ENCODE measurements at places on chromosomes 13 and 19.

GRCh38 chr19:39941615-39942365 lies 7.4 kb upstream of the FCGBP start:
- DNase-seq, result no peak

DNA sequence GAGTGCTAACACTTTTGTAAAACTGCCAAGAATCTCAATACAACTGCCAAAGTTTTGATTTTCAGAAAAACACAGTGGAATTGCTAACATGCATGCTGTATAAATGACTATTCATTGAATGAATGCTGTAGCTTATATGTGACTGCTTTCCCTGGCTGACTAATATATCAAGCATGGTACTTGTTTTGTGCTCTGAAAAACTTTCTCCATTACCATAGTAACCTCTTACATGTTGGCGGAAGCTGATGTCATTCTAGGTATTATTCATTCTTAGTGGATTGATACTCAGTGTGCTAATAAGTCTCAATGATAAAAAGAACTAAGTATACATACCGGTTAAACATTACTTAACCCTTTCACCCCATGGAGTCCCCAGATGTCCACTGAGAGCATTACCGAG lies 166.1 kb upstream of the MYO16 start:
- DNase-seq, result peak; percentile 89

- peak; percentile 64 for DNase-seq
These were observed 146.9 kb upstream of the SOX21 start for GRCh38 chr13:94859278-94859691.

DNA sequence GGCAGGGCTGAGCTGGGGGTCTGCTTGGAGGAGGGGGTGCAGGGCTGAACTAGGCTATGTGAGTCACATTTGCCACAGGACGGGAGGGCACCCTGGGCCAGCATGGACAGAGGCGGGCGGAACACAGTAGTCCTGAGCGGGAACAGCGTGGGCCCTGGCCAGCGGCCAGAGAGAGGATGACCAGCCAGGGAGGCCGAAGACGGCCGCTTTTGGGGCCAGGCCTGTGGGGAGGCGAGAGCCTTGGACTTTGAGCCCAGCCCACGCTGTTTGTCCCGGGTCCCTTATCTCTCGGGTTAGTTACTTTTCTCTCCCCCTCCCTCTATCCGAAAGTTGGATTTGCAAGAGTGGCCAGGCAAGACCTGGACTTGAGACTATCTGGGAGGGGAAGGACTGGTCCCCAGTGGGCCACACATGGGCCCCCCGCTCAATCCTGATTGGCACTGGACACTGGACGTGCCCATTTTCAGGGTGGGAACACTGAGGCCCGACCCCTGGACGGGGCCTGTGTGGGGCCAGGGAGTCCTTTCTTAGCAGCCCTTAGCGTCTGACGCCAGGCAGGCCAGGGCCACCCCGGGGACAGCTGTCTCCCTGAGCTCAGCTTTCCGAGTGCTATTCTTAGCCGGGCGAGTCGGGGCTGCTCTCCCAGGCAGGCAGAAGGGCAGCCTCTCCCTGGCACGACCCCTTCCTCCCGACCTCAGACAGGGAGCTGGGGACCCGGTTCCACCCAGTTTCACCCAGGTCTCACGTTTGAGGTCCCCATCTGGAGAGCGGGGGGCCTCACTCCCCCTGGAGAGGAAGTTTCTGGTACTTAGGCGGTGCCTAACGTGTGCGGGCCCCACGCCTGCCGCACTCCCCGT lies 833 bp downstream of the GAMT start:
- DNase-seq, result no peak

- no peak for DNase-seq
These were observed 588.3 kb upstream of the SGCG start for GRCh38 chr13:22592515-22592914.

DNA sequence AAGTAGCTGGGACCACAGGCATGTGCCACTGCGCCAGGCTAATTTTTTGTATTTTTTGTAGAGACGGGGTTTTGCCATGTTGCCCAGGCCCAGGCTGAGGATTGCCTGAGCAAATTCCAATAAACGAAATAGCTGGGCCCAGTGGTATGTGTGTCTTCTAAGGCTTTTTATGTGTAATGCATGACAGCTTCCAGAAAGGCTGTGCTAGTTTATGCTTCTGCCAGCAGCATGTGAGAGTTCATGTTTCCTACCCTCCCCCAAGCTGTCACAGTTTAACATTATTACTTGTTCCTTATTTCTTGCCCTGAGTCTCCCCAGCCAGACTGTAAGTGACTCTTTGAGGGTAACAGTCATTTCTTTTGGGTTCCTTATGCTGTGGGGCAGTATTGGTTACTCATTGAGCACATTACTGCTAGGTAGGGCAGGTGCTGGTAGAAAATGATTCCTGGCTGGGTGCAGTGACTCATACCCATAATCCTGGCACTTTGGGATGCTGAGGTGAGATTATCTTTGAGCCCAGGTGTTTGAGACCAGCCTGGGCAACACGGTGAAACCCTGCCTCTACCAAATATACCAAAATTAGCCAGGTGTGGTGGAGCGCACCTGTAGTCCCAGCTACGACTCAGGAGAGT lies 13.6 kb downstream of the GPATCH1 start:
- no peak for DNase-seq

GRCh38 chr13:98743377-98743776 lies 9.1 kb downstream of the SLC15A1 start:
- no peak for DNase-seq

GRCh38 chr19:46386996-46387712 lies 26.2 kb downstream of the CCDC8 start:
- DNase-seq, result no peak

DNA sequence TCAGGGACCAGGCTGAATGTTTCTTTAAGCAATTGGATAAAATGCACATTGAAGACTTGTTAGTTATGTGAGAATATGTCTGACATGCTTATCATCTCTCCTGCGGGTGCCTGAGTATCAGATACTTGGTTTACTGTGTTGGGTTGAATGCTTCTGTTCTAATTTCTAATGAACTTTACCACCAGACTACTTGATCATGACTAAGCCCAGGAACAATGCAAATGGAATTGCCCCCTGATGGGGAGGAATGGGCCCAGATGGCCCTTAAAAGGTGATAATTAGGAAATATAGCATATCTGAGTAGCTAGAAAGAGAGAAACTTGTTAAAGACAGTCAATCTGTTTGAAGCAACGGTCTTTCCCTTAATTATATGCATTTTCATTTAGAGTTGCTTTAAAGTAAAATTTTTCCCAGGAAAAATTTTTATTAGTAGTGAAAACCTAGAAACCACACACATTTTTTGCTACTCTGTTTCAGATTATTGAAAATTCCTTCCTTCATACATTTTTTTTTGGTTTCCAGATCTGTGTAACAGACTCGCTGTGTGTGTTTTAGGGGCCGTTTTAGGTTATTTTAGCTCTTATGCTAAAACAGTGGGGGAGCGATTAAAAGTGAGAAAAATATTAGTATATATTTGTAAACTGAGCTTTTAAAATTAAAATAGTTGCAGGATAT lies 186.6 kb downstream of the TM9SF2 start:
- no peak for DNase-seq

DNA sequence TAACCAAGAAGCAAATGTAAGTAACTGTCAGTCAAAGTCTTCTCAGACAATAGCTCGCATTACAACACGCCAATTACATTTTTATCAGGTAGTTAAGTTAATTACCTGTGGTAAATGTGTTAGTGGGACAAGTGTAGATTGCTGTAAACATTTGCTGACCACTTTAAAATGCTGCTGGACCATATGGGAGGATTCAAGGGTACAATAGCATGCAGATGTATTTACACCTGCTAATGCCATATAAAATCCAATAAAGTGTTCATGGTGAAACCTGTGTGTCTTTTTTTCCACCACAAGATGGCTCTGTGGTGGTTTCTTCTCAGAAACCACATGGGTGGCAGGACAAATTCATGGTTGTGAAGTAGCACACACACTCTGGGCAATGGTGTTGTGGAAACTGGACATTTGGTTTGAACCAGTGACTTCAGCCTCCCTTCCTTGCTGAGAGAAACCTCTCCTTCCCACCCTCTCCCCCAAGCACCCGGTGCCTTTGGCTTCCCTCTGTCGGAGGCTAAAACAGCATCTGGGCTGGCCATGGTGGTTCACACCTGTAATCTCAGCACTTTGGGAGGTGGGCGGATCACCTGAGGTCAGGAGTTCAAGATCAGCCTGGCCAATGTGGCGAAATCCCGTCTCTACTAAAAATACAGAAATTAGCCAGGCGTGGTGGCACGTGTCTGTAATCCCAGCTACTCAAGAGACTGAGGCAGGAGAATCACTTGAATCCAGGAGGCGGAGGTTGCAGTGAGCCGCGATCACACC lies 18.1 kb upstream of the GTF3A start:
- DNase-seq, result peak; percentile 62

DNA sequence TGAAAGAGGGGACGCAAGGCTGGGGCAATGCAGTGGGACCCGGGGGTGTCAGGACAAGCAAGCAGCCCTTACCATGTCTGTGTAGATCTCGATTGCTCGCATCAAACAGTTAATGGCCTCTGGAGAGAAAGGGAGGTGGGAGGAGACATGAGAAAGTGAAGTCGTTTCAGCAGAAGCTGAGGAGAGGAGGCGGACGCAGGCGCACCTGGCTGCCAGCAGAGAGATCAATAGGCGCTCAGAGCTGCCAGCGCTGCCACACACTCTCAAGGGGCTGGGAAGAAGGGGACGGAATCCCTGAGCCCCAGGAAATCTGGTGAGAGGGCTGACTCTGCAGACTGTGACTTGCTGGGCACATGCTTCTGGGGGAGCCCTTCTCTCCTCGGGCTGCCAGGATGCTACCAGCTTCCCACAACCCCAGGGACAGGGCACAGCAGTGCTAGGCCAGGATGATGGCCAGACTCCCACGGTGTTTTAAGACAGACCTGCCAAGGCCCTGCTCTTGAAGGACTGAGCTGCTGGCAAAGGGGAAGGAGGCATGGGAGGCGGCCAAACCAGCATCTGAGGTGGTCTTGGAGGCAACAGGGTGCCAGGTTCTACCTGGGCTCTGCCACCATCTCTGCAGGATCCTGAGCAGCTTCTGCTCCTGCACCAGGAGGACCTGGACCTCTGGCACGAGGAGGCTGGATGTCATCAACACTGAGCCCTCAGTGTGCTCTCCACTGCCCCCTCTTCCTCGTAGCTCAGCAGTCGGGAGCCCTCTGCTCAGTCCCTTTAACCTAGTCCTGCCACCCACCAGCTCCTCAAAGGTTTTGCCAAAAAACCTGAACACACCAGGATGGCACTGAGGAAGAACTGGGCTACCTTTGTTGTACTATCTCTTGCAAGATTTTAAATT lies 11.7 kb upstream of the KPTN start:
- DNase-seq, result no peak

DNA sequence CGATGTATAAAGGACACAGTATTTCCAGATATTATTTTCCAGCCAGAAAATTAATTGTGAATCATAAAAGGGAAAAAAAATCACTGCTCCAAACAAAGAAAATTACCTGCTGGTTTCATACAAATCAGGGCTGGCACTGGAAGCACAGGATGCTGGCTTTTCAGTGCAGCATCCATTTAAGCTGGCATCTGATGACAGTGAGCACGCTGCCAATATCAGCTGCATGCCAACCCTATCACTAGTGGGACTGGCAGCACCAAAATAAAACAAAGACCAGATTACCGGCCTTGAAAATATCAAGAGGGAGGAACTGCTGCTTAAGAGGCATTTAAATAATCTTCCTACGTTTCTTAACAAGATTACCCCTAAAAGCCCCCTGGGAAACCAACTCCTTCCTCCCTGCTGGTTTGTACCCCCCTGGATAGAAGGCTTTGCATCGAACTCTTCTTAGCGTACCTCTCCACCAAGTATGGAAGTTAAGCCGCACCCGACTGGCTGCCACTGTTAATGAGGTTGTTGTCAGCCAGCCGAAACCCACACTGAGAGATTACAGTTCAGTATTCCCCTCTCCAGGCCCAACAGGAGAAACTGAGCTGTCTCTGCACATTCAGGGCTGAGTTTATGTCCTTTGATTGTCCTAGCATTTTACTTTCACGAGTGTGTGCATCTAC lies 257.8 kb downstream of the EFNB2 start:
- DNase-seq, result no peak

GRCh38 chr19:18775586-18776287 lies 15.4 kb downstream of the COMP start:
- DNase-seq, result peak; percentile 36

DNA sequence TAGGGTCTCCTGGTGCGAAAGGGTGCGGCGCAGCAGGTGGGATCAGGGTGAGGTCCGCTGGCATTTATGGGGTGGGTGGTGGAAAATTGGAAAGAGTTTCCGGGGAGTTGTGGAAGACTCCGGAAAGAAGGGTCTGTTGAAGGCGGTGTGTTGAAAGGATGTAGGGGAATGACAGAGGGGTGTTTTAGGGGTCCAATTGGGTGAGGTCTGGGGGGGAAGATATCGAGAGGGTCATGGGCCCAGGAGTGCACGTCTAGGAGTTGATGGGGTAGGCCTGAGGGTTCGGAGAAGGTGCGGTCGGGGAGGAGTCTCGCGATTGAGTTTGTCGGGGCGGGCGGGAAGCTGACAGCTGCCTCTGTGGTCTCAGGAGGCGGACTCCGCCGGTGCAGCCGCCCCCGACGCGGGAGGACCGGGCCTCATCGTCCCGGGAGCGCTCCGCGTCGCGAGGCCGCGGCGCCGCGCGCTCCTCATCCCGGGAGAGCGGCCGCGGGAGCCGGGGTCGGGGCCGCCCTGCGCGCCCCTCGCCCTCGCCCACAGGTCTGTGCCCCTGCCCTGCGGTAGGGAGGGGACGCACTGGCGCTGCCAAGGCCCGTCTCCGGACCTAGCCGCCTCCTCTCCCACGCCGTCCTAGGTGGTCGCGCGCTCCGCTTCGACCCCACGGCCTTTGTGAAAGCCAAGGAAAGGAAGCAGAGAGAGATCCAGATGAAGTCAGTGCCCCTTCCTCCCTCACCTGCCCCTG lies 7.0 kb downstream of the PGLYRP1 start:
- no peak for DNase-seq

- DNase-seq, result peak; percentile 21
These were observed 43.6 kb upstream of the MTIF3 start for GRCh38 chr13:27493981-27494380.

DNA sequence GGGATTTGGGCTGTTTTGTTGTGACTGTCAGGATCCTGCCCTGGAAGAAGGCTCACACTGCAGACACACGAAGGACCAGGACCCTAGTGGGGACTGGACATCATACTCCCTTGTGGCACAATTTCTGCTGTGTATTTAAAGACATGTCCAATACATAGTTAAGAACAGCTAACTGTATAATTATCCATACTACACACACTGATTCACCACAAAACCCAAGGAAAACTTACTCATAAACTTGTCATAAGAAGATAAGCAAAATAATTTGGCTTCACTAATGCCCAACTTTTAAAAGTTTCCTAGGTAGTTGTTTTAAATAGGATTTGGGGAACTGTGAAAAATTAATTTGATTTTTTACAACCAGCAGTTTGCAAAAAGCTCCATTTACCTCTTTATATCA lies 46.1 kb downstream of the LATS2 start:
- peak; percentile 54 for DNase-seq

GRCh38 chr13:25932365-25932764 lies 119.5 kb downstream of the SHISA2 start:
- DNase-seq, result no peak

Measured in fibroblast of the aortic adventitia (primary cell).